ENCODE measurements at places on chromosomes 3 and 15.

DNA sequence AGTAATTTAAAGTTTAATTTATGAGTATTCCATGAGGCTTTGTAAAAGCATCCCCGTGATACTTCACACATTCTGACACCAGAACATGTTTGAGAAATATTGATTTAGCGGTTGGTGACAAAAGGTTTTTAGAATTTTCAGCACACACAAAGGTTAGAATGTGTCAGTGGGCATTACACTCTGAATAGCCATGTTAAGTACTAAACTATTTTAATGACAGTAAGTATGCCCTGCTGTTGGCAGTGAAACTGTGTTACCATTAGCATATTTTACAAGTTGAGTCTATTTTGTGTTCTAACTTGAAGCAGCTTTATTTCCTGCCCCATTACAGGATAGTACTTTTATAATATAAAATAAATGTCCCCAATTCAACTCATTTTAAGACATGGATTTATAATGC is 66.5 kb downstream of the ADAMTSL3 start:
- DNase-seq, result no peak

DNA sequence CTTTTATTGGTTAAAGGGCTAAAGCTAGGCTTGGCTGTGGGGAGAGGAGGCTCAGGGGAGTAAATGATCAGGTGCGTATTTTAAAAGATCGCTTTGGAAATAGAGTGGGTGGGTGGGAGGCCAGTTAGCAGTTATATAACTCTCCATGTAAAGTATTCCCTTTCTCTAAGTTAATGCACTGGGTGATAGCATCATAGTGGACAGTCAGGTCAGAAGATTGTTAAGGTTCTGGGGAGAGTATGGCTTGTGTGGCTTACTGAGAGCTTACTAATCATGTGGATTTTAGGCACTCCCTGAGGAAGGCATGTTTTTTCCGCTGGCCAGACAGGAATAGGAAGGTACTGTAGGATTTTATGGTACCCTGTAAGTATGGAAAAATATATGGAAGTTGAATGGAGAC is 6.3 kb upstream of the EIF3J start:
- DNase-seq, result no peak

GRCh38 chr3:45760878-45761711 is 35.2 kb downstream of the SLC6A20 start:
- DNase-seq, result no peak

- peak; percentile 7 for DNase-seq
These were observed 62.1 kb upstream of the SLC6A11 start for GRCh38 chr3:10753964-10754363.

DNA sequence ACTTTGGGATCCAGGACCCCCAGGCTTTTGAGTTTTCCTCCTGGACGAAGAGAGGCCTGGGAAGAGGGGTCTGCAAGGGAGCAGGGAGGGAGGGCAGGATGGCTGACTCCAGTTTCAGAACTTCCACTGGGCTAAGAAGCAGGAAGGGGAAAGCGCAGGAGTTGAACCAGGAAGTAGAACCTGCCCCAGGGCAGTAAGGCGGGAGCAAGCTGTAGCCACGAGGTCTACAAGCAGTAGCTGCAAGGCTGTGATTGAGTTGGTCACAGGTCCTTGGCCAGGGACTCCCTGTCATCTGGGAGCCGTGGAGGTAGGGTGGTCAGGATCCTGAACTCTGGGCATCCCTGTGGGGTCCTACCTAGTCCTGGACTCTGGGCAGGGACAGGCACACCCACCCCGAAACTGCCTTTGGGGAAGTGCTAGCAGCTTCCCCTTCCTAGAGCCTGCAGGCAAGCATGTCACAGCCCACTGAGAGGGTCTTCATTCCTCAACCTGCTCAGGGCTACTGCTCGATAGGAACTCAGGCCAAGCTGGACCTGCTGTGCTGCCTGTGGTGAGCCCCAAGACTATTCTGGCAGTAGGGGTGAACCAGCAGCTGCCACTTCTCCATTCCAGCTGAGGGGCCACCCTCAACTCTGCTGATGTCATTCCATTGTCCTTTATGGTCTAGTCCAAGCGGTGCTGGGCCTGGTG is 5.8 kb upstream of the GNAI2 start:
- DNase-seq, result no peak

- DNase-seq, result no peak
These were observed 217.4 kb downstream of the ADAMTS9 start for GRCh38 chr3:64470436-64470835.

GRCh38 chr3:158794936-158795518 is 6.8 kb upstream of the MFSD1 start:
- no peak for DNase-seq

DNA sequence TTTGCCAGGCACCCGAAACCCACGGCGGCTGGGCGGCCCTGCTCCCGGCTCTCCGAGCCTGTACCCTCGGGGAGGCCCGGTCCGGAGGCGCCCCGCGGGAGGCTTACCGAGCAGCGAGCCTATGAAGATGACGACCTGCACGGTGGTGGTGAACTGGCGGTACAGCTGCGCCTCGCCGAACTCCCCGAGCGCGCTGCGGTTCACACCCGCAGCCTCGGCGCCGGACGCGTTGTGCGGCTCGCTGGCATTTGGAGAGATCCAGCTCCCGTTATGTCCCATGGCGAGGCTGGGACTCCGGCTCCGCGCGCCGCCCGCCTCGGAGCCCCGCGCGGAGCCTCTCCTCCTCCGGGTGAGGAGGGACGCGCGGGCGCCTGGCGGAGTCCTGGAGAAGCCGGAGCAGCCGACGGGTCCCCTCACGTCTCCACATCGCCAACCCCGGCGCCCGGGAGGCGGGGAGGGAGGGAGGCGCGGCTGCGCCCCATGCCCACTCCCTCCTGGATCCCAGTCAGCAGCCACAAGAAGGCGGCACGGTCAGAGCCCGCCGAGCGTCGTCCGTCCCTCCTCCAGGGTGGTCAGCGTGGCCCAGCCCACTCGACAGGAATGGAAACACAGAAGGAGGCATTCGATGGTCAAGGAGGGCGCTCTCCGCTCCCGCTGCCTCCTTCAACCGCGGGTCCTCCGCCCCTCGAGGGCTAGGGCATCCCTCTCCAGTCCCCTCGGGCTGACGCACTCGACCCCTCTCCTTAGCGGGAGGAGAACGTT is at the start of gene GPR176:
Gene GPR176 (minus strand): TSS at position 519 of the 762 bp plus-strand sequence. CDS start 240 bp downstream, at position 279.
- no peak for DNase-seq

GRCh38 chr15:25372298-25372697 is 66.5 kb downstream of the UBE3A start:
- DNase-seq, result no peak

GRCh38 chr15:40438712-40439111 is 2.0 kb upstream of the BAHD1 start:
- DNase-seq, result no peak

DNA sequence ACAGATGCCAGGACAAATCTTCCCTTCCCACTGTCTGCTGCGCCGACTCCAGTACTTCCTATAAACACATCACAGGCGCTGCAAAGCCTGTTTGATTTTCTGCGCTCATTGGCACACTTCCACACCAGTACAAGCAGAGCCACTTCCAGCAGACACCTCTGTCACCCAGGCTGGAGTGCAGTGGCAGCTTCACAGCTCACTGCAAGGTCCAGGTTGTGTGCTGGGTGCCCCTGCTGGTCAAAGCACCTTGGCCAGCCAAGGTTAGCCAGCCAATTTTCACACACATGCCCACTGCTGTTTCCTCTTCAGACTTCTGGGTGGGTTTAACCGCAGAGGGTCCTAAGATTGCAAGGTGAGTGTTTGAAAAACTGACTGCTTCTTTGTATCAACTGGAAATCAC is 4.9 kb downstream of the CHDH start:
- no peak for DNase-seq

DNA sequence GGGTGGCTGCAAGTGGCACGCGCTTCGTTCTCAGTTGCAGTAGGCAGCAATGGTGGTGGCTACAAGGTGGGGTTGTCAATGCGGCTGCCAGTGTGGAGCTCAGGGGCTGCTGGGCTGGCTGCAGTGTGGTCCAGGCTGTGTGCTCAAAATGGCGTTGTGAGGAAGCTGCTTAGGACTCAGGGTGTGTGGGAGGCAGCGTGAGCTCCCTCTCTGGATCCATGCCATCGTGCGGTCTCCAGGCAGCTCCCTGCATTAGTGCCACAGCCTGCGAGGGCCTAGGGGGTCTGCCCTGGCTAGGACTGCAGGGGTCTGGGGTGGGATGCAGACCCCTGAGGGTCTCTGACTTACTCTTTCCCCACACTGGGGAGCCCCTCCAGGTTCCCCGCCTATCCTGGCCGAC is 397.2 kb downstream of the OCA2 start:
- no peak for DNase-seq

DNA sequence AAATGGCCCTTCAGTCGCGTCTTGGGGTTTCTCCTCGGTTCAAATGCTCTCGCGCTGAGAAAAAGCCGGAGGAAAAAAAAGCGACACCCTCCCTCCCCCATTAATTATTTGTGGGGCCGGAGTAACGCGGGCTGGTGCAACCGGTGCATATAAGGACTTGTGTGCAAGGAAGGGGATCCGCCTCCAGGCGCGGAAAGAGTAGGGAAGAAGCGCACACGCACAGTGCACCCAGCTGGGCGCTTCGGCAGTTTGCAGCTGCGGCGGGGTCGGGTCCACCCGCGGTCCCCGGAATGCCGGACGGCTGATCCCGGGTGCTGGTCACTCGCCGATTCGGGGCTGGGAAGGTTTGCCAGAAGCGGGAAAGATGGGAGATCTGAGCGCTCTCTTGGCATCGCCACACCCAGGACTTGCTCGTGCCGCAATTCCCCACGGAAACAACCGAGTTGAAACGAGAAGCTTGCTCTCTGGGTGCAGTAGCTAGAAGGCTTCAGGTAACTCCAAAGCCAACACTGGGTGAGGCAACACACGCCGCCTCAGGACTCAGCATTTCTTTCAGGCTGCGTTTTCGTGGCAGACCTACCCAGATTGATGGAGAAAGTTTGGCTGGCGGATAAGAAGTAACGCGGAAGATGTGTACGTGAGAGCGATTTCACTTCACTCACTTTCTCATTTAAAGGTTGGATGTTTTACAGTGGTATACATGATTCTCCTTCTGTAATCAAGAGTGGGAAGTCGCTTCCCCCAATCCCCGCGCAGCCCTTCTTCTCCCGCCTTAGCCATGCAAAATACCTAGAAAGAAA is 720 bp upstream of the TNIK start:
- DNase-seq, result peak; percentile 19

DNA sequence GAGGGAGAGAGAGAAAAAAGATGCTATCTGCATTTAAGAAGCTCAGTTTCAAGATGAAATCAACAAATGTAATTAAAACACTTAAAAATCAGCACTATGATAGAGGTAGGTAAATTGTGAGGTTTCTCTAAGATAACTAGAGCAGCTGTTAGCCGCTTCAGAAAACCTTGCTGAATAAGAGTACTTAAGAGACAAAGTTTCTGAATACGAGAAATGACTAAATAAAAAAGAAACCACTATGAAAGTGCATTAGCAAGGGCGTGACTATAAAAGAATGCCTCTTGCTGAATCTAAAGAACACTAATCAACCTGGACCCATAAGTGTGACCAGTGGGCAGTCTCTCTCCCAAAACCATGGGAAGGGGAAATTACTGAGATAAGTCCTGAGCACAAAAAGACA is 41.8 kb downstream of the IQCB1 start:
- no peak for DNase-seq

GRCh38 chr15:25682340-25682739 is 180.8 kb downstream of the ATP10A start:
- DNase-seq, result no peak

DNA sequence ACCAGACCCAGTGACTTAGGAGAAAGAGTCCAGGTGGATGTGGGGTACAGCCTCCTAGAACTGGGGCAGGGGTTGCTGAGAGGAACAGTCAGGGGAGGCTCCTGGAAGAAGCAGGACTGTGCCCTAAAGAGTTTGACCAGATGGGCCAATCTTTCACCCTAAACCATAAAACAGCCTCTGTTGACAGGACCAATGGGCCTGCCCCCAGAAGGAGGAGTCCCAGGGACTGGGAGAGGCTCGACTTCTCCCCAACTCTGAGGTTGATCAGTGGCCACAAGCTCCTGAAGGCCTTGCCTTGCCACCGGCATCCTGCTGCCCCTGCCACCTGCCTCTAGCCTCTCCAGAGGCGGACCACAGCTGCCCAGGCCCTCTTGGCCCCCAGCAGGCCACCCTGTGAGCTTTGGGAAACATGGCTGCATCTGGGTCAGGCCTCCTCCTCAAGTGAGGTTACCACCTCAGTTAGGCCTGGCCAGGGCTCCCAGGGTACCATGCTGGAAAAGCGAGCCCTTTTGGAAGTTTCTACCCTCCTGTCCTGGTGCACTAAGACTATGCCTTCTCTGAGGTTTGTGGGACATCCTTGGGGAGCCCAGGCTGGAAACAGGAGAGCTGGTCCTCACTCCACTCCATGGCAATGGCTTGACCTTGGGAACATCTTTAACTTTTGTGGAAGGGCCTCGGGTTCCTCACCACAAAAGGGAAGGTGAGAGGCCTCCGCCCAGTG is 2.8 kb downstream of the VIPR1 start:
- DNase-seq, result no peak

GRCh38 chr3:143608966-143609365 is 239.3 kb downstream of the SLC9A9 start:
- no peak for DNase-seq

DNA sequence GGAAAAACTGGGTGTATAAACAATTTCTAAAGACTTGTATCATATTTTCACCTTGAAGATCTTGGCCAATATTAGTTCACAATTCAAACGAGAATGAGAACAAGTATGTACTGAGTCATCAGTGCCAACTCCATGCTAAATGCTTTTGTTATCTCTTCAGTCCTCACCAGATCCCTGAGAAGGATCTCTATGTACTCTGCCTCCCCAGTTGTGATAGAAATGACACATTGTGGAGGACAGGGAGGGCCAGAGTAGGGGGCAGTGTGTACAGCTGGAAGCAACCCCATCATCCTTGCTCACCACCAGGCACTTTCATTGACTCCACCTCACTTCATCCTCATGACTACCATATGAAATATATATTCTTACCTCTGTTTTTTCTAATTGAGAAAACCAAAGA is 353.7 kb upstream of the SOX2 start:
- no peak for DNase-seq

DNA sequence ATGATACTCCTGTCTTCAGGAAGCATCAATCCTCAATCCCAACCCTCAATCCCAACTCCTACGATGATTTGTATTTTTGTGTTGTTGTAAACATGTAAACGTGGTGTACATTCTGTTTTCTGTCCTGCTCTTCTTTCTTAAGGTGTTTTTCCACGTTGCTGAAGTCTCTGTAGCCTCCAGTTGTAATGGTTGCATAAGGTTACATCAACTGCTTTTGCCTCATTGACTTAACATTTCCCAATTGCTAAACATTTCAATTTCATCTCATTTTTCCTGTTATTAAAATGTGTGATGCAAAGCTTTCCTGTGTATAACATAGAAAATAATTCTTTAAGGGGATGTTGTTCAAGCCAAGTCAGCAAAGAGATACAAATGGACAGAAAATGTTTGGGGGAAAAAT is 33.4 kb downstream of the HRH1 start:
- DNase-seq, result no peak

Measured in stimulated activated CD4-positive, alpha-beta T cell treated with anti-CD3 and anti-CD28 coated beads, Interleukin-1b, Interleukin-23, amount 100 ng/mL, for 1 hour (primary cell).